ENCODE measurements at places on chromosomes 5 and 9.

- DNase-seq = no peak
These were observed 78.0 kb downstream of the NSUN2 start for GRCh38 chr5:6554812-6555211.

- DNase-seq = no peak
These were observed 12.8 kb downstream of the CAMK4 start for GRCh38 chr5:111236995-111237394.

- no peak for DNase-seq
These were observed 11.5 kb downstream of the LARP1 start for GRCh38 chr5:154766558-154767281.

- no peak for DNase-seq
These were observed 140.2 kb downstream of the EMB start for GRCh38 chr5:50300878-50301277.

GRCh38 chr5:17076272-17076671 lies 140.2 kb upstream of the MYO10 start:
- DNase-seq = no peak

Data from hypothalamus (tissue), 51 donors.